Thymus (tissue), 14 donors: ENCODE measurements at places on chromosomes 2 and 18.

DNA sequence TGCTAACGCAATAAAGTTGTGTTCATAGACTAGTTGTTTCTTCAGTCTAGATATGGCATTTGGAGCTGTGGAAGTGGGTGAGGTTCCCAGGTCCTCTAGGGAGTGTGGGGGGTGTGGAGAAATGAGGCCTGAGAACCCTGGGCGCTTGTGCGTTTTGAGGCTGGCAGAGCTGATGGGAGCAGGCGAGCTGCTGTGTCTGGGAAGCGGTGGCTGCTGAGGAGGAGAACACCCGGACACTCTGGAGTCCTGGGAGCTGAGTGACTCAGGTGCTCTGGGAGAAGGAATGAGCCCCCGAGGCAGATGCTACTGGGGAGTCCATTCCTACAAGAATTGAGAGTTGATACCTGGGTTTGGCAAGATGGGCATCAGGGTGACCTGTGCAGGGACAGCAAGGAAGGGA is 67.5 kb downstream of the LPIN1 start:
- DNase-seq: no peak

GRCh38 chr2:13240789-13241487 is 524.2 kb downstream of the TRIB2 start:
- DNase-seq: no peak

DNA sequence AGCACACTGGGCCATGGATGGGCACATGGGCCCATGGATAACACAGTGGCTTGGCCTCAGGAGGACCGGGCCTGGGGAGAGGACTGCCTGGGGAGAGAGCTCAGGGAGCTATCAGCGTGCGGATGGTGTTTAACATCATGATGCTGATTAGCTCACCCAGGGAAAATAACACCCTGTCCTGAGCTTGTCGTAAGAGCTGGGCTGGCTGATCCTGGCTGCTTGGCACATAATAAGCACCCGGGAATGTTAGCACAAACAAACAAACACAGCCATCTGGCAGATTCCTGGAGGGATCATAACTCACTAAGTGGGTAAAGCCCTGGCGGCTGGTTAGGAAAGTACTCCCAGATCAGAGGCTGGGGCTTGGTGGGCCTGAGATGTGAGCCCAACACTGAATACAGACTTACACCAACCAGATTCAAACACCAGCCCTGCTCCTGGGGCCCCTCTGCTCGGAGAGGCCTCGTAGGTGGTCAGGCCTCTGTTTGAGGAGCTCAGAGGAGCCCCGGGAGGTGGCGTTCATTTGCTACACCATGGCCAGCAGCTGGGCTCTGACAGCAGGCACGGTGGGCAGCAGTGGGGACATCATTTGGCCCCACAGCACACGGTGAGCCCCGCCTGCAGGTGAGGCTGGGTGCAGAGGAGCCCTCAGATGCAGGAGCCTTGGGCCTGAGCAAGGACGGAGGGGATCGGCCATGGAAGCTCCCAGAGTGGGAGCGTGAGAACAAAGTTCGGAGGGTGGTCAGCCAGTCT is 193.4 kb upstream of the HDAC4 start:
- DNase-seq: no peak

GRCh38 chr18:8040021-8040420 is 472.9 kb downstream of the PTPRM start:
- DNase-seq: no peak
